ENCODE measurements at places on chromosomes 4 and X.
A peak's percentile ranks its signal among the peaks of the same experiment; 100 is the strongest.

DNA sequence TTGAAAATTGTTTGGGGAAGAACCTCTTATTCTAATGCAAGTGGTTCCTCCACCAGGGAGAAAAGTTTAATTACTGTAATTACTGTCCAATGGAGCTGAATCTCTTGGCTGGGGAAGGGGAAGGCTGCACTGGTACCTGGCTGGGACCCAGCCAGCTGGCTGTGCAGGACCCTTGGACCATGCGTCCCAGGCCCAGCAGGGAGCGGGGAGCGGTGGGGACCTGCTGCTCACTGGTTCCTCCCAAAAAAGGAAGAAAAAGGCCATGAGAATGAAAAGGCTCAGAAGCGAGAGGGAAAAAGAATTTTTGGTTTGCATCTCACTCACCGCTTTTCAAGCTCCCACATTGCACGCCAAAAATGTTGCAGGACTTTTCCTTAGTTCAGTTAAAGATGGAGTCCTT lies 333.5 kb downstream of the FAM47B start:
- DNase-seq = no peak

DNA sequence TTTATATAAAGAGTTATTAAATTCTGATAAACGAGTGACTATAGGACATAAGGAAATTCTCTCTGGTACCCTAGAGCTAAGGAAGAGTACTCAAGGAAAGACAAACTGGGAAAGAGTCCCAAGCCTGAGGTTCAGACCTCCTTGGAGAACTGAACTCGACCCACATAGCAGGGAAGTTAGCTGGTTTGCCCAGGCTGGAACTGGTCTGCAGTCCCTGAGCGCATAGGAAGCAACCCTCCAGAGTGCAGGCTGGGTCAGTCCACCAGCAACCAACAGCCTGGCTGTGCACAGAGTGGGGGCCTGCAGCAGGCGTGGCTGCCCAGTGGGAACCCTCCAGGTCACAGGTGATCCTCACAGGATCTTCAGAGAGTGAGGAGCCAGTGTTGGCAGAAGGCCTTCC lies 114.1 kb downstream of the SOWAHB start:
- no peak for DNase-seq

DNA sequence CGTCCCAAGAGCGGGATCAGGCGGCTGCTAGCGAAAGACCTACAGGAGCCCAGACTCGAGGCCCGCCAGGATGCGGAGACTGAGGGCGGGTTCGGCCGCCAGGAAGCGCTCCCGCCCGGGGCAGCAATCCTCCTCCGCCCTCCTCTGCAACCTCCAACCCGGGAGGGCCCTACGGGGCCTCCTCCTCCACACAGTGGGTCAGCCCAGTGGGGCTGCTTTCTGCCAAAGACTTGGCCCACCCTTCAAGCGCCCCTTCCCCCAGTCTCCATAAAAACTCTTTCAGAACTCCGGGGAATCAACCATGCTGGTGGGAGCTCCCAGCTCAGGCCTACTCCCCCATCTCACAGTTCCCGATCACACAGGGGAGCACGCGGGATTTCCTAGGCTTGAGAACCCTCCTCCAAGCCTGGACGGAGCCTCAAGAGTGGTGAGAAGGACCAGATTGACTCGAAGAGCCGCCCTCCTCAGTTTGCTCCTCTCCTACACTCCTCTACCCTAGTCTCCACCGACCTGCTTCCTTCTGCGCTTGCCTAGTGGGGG lies 77.5 kb downstream of the RLIM start:
- DNase-seq = no peak

DNA sequence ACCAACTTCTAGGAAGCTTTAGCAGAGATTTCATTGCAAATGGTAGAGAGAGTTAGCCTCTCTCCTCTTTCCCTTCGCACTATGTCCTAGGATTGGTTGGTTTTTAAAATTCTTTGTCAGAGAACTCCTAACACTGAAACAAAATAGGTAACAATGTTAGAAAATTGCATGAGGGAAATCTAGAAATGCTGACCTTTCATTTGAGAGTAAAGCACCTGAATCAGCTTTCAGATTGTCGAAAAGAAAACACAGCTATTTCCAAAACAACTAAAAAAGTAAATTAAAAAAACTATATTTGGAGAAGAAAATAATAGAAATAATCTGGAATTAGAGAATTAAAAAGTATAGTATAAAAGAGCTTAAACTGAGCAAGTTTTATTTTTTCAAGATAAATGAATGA lies 108.1 kb upstream of the GK2 start:
- DNase-seq = no peak

DNA sequence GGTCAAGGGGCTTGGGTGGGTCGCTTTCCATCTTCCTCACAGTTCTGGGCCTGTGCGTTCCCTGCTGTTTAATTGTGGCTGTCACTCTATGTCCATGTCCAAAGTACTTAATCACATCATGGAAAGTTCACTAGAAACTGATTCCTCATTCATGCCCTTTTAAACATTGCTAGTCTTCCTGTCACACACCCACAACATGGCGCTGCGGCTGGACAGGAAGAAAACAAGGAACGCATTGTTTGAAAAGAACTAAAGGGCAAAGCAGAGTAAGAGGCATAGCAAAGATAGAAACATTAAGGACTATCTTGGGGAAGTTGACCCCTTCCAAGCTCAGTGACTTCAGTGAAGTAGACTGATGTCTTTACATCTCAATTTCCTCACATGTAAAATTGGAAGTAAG lies 18.4 kb downstream of the PNPLA4 start:
- no peak for DNase-seq

- DNase-seq = no peak
These were observed 36.8 kb upstream of the SPON2 start for GRCh38 chr4:1208970-1209704.

- no peak for DNase-seq
These were observed 27.9 kb upstream of the PHOX2B start for GRCh38 chr4:41776466-41776865.

DNA sequence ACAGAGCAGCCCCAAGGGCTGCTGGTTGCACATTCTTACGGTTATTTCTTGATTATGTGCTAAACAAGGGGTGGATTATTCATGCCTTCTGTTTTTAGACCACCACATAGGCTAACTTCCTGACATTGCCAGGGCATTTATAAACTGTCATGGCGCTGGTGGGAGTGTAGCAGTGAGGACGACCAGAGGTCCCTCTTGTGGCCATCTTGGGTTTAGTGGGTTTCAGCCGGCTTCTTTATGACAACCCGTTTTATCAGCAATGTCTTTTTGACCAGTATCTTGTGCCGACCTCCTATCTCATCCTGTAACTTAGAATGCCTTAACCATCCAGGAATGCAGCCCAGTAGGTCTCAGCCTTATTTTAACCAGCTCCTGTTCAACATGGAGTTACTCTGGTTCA lies 212.4 kb upstream of the GRID2 start:
- DNase-seq = no peak

- no peak for DNase-seq
These were observed 107.8 kb upstream of the SCML1 start for GRCh38 chrX:17629519-17629918.

GRCh38 chr4:52010986-52011385 lies 9.2 kb downstream of the LRRC66 start:
- DNase-seq = no peak

DNA sequence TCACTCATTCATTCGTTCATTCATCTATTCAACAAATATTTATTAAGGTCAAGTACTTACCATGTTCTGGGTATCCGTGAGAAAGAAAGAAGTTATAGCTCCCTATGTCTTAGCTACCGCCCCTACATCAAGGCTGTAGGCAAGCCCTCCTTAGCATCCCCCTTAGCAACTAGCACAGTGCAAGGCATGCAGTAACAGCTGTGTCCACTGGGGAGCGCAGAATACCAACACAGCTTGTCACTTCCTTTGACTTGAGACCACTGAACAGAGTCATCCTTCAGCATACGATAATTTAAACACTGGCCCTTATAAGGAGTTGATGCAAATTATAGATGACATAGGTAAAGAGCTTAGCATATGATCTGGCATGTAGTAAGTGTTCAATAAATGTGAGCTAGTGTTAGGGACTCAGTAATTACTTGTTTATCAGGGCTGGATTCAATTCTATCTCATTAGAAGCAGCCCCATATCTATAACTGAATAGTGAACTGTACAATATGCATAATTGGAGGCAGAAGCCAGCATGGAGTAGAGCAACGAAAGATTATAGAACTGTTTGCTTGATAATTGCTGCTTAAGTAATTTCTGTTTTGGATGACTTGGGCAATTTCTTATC lies 8.7 kb downstream of the KIAA1210 start:
- DNase-seq = peak; percentile 23

- DNase-seq = no peak
These were observed 84.3 kb downstream of the SPRY1 start for GRCh38 chr4:123480706-123481418.

DNA sequence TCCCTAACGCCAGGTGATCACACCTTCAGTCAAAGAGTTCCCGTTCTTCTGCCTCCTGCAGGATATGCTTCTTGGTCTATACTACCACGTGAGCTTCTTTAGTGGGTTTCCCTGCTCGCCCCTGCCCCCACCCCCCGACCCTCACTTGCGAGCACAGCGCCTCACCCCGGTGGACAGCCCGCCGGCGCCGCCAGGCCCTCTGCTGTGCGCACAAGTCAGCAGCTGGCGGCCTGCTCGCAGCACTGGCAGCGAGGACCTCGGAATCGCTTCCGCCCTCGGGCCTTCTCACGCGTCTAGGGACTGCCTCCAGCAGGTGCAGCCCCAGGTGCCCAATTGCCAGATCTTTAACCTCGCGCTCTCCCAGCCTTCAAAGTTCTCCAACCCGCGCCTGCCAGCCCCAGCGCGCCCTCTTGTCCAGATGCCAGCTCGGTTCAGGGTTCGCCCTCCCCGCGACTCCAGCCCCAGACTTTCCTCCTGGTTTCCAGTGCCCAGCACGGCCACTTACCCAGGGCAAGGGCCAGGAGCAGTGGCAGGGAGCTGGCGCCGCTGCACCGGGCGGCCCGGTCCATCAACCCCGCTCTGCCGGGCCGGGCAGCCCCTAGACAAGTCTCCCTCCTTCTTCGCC lies 454 bp downstream of the BTC start:
- DNase-seq = peak; percentile 15

GRCh38 chr4:5933116-5933515 lies 40.2 kb upstream of the CRMP1 start:
- no peak for DNase-seq

DNA sequence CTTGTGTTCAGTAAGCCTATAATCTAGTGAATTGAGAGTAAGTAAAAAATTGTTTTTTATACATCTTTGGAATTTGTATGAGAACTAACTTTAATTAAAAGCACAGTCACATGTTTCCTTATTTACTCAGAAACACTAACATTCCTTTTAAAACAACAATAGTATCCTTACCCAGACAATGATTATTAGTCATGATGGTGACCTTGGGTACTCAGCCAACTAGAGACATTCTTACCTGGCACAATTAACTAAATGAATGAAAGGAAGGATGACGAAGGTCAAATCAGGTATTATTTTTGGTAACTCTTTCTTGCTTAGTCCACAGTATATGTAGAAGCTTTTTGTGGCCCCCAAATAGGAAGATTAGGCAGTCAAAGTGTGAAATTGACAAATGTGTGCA lies 901.0 kb downstream of the FAT4 start:
- DNase-seq = no peak

GRCh38 chr4:119898211-119898610 lies 168.4 kb downstream of the MAD2L1 start:
- DNase-seq = no peak

- DNase-seq = no peak
These were observed 37.0 kb downstream of the AWAT2 start for GRCh38 chrX:70012756-70013155.

DNA sequence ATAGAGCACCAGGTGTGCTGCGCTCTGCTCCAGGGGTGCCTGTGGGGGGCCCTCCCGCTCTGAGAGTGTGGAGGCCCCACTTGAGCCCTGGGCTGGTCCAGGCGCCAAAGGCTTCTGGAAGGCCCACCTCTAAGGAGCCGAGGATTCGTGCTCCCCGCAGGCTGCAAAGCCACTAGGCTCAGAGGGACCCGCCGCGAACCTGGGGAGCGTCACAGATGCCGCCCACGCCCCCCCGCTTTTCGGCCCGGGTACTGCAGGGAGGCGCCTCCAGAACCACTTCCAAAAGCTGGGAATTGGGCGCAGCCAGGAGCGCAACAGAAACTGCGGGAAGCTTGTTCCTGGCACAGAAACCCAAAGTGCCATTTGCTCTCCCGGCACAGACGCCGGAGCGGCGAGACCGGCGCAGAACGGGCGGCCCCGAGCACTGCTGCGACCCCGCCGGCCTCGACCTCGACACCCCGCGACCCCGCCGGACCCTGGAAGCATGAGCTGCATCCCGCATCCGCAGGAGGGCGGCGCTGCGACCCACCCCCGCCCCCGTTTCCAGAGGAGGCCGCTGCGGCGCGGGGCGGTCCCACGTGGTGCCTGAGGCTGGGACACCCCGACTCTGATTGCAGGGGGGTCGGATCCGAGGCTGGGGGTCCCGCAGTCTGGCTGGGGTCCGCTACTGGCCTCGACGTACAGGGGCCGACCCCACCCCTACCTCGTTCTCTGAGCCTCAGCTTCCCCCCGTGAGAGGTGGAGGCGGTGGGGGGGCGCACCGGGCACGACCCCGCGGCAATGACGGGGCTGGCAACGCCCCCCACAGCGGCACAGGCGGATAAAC lies 30.8 kb downstream of the CPLX1 start:
- DNase-seq = no peak

GRCh38 chrX:68710870-68711576 lies 63.6 kb downstream of the STARD8 start:
- DNase-seq = no peak

DNA sequence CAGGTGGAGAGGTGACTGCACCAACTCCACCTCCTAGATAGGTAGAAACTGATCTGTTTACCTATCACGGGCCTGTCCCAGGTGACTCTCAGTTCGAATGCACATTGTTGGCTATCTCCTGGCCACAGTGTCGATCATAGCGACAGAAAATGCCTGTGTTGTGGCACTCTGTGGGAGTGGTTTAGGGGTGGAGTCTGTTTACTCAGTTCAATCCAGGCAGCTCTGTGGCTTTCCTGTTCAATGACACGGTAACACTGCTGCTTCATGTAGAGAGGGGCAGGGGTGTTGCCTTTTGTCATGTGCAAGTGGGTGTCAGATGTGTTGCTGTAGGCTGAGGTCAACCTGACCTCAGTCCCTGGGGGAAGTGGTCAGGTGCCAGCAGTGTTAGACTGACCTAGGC lies 1602.4 kb downstream of the TECRL start:
- no peak for DNase-seq

GRCh38 chr4:183589461-183590099 lies 69.4 kb downstream of the RWDD4 start:
- DNase-seq = no peak

- no peak for DNase-seq
These were observed 3.5 kb downstream of the EPGN start for GRCh38 chr4:74311696-74312313.

DNA sequence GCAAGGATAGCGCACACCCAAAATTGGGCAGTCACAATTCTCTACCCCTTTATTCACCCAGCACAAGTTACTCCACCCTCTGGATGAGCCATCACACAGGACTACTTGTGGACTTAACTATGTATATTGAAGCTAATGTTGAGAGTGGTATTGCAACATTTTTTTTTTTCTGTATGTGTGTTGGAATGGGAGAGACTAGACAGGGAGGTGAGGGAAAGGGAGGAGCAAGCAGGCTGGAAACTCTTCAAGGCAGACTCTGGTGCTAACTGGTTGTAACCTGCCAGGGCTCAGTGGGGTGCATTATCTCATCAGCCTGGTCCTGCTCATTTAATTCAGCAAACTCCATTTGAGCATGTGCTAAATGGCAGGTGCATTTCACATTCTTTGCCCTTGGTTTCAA lies 18.4 kb upstream of the CWH43 start:
- DNase-seq = no peak
